Left forelimb (tissue), 1 donor: ENCODE measurements at places on chromosomes 5 and 9.

GRCh38 chr5:159786901-159787691 lies 129.2 kb upstream of the ADRA1B start:
- no peak for DNase-seq

DNA sequence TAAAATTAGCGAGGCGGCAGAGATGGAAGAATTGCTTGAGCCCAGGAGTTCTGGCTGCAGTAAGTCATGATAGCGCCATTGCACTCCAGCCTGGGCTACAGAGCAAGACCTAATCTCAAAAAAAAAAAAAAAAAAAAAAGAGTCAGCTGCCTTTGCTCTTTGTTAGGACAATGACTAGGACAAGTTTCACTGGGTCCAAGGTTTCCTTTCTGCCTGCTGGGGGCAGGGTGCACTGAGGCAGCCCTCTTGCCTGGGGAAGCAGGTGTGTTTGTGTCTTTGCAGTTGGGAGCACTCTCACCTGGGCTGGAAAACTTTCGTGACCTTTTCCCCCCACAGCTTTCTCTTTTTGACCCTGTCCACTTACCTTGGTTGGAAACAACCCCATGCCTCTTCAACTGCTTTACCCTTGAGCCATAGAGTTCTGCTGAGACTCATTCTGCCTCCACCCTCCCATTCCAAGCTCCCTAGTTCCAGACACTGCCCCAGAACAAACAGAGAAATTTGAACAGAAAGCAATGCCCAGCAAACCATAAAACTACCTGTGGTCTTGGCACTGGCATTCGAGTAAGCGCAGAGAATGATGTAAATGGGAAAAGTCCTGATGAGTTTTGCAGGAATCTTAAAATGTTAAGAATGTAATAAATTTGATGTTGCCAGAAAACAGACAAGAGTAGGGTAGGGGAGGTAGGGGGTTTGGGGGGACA lies 17.0 kb upstream of the MYO10 start:
- DNase-seq: no peak

DNA sequence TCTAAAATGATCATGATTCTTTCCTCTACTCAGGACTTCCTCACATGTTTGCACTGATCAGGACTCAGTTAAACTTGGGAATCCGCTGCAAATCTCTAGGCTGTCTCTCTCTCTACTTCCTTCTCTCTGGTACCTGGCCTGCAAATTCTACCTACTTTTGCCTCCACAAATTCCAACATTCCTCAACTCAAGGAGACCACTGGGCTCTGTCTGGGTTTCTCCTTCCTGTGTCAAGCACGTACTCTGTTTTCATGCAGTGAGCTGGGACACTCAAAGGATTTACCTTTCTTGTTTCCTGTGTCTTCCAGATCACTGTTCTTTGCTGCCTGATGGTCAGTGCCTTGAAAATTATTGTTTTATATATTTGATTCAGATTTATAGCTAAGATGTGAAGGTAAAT lies 45.9 kb upstream of the ANKRD31 start:
- DNase-seq: no peak

DNA sequence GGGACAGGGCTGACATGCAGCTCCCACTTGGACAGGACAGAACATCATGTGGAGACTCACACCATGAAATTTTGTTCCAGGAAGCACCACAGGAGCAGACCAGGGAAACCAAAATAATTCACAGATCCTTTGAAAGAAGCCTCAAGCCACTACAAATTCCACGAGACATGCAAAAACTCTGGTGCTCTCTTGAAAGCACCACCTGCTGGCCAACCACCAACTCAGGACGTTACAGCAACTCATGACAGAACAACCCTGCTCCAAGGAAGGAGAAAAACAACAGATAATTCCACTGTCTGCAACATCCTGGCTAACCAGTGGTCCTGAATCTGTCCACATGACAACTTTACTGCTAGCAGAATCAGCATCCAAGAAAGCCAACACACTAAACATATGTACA lies 516.0 kb downstream of the SPATA31D1 start:
- DNase-seq: no peak

DNA sequence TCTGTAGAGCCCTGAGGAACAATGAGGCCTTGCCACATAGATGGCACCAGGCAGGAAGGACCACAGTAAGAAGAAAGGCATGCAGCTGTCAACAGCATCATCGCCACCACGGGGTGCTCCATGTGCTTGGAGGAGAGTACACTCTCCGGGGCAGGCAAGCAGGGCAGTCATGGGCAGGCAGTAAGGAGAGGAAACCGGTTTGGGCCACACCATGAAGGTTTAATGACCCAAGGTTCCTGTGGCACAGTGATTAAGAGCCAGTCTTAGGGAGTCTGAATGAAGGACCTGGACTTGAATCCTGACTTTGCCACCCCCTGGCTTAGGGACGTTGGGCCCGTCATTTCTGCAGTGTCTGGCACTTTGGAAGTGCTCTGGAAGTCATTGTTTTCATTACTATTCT lies 80.6 kb upstream of the ZBTB43 start:
- DNase-seq: no peak

DNA sequence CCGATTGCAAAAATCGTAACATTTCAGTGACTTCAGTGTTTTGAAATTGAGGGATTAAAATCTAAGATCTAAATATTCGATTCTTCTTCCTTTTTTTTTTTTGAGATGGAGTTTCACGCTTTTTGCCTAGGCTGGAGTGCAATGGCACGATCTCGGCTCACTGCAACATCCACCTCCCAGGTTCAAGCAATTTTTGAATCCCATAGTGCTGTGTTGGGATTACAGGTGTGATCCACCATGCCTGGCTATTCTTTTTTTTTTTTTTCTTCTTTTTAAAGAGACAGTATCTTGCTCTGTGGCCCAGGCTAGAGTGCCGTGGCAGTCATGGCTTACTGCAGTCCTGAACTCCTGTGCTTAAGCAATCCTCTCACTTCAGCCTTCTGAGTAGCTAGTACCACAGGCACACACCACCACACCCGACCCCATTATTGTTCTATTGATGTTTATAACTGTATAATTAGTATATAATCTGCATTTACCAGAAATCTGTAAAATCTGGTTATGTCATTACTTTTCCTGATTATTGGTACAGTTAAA lies 42.7 kb downstream of the NSD1 start:
- DNase-seq: no peak

DNA sequence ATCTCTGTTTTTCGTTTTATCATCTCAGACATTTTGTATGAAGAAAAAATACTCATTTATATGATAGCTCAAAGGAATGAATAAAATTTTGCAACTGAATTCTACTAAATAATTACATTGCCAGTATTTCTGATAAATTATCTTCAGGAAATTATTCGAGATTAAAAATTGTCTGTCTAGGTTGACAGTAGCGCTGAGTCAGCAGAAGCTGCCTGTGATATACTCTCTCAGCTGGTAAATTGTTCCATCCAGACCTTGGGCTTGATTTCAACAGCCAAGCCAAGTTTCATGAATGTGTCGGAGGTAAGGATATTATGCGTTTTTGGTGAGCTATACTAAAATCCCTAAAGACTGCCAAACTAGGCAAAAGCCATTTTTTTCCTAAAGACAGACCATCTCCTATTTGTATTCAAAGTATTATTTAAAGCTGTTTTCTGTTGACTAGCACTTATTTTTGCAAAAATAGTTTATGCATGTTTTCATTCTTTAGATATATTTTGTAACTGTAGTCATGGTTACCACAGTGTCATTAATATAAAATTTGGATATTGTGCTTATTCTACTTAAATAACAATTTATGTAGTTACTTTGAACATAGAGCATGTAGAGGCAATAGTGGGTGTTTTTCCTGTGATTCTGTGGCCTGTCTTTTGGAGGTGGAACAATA lies 17.4 kb downstream of the LECT2 start:
- no peak for DNase-seq

GRCh38 chr5:176529741-176530141 lies 7.5 kb downstream of the RNF44 start:
- no peak for DNase-seq

DNA sequence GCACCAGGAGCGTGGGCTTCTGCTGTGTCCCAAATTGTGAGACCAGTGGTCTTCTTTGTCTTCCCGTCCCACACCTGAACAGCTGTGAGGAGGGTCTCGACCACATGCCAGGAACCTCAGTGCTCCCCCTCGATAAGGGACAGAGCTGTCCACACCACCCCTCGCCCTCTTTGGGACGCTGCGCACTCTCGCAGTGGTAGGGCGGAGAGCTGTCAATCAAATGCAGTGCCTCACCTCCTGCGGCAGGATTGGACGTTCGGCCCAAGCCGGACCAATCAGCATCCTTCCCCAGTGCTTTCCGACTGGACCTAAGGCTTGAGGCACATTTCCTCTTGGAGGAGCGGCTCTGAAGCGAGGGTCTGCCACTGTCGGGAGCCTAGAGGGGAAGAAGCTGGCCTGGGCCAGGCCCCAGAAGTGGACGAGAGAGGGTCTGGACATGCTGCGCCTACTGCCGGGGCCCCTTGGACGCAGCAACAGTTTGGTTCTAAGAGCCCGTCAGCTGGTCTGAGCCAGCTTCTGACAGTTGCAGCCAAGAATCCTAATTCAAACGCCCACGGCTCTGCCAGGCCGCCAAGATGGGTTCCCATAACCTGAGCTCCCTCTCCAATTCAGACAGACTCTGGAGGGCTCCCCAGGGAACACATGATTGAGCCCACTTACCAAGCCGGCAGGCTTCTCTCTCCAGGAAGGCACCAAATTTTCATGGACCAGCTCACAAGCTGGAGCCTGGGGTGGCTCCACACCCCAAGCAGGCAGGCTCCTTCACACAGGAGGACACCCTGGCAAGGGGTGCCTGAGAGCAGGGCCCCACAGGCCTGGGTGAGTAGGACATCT lies 28.1 kb upstream of the ADAMTS2 start:
- peak; percentile 59 for DNase-seq

GRCh38 chr5:96809921-96810320 lies 2.2 kb upstream of the ERAP1 start:
- no peak for DNase-seq

DNA sequence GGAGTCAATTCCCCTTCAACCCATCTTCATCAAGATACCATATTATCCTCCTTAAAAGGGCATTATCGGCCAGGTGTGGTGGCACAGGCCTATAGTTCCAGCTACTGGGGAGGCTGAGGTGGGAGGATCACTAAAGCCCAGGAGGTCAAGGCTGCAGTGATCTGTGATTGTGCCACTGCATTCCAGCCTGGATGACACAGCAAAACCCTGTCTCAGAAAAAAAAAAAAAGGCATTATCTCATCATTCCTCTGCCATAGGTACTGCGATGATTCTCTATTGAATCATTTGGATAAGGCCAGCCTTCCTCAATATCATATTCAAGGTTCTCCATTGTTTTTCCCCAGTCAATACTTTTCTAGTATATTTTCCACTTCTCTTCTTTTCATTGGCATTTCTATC lies 39.2 kb upstream of the RAB3C start:
- DNase-seq: no peak

DNA sequence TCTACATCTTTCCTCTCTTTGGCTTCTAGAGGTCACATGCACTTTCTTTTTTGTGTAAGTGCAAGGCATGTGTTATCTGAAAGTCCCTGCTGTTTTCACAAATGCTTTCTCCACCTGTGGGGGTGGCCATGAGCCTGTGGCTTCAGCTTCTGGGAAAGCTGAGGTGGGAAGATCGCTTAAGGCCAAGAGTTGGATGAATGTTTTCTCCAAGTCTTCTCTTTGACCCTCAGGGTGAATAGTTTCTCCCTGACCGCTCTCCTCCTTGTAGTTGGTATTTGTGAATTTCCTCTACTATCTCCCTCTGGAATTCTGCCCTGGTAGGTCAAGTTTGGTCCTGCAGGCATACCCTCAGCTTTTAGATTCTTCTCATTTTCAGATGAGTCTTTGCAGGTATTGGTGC lies 74.2 kb downstream of the UGCG start:
- no peak for DNase-seq

DNA sequence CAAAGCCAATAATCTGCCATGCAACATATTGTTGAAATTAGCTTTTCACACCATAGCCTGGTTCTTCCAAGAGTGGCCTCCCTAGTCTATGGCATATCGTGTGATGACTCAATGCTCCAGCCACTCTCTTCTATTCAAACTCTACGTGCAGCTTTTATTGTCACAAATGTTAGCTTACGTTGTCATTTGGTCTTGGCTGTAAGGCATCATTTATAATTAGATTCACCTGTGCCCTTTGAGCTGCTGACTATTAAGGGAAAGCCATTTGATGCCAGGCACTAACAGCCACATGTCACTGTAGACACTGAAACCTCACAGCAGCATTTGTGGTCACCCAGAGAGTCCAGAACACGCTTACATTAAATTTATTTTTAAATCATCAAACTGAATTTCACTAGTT lies 66.8 kb downstream of the APBA1 start:
- DNase-seq: no peak

- DNase-seq: no peak
Observed at GRCh38 chr5:75640826-75641225, 29.6 kb downstream of the ANKDD1B start.

- no peak for DNase-seq
Observed at GRCh38 chr9:94904806-94905205, 178.3 kb downstream of the AOPEP start.

- no peak for DNase-seq
Observed at GRCh38 chr5:542319-543311, 18.4 kb upstream of the SLC9A3 start.

GRCh38 chr9:88680505-88681160 lies 145.7 kb downstream of the NXNL2 start:
- no peak for DNase-seq

GRCh38 chr9:137720571-137721110 lies 101.8 kb downstream of the EHMT1 start:
- DNase-seq: no peak

DNA sequence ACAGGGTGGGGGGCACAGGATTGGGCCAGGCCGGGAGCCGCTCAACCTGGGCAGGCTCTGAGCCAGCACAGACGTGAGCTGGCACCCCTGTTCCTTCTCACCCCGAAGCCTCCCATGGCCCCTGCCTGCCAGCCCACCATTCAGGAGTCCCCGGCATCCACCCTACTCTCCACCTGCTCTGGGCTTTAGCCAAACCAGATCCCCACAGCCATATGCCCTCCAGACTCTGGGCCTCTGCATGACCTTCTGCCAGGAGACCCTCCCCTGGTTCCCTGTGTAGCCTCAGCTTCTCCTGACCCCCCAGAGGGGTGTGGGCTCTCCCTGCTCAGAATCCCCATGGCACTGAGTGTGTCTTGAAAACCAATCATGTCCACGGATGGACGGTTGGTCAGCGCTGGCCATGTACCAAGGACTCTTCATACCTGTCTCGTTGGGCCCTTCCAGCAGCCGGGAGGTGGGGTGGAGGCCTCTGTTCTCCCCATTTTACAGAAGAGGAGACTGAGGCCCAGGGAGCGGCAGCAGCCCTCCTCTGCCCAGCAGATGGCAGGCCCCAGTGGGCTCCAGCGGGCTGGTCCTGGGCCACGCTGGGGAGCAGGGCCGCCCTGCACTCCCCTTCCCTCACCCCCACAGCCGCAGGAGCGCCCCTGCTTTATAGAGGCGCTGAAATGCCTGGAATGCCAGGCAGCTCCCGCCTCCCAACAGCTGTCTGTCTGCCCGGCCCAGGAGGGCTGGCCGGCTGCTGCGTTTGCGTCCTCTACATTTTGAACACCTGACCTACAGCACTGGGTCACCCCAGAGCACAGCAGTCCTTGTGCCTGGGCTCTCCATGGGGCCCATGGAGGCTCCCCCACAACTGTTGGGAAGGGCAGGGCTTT lies 3.5 kb upstream of the MYMK start:
- no peak for DNase-seq

GRCh38 chr9:20622330-20623020 lies at the start of gene MLLT3:
MLLT3 (minus strand) TSS chr9:20622499.
- peak; percentile 94 for DNase-seq
